ENCODE measurements at places on chromosomes 7 and 10.

DNA sequence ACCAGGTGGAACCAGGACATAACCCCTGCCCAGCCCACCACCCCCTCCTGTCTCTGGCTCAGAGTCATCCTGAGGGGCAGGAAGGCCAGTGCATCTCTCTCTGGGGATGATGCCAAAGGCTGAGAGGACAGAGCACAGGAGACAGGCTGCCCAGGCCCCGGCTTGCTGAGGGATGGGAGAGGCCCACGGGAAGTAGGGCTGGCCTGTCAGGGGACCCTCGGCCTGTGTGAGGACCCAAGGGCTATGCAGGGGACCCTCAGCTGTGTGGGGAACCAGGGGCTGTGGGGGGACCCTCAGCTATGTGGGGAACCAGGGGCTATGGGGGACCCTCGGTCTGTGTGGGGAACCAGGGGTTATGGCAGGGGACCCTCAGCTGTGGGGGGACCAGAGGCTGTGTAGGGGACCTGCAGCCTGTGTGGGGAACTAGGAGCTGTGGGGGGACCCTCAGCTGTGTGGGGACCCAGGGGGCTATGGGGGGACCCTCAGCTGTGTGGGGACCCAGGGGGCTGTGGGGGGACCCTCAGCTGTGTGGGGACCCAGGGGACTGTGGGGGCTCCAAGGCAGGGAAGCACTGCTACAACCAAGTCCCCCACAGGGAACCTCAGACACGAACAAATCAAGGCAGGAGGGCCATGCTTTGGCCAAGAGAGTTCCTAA lies 27.7 kb downstream of the EBF3 start:
- DNase-seq: no peak

- DNase-seq: no peak
These were observed 72.4 kb downstream of the AUTS2 start for GRCh38 chr7:69670701-69671100.

DNA sequence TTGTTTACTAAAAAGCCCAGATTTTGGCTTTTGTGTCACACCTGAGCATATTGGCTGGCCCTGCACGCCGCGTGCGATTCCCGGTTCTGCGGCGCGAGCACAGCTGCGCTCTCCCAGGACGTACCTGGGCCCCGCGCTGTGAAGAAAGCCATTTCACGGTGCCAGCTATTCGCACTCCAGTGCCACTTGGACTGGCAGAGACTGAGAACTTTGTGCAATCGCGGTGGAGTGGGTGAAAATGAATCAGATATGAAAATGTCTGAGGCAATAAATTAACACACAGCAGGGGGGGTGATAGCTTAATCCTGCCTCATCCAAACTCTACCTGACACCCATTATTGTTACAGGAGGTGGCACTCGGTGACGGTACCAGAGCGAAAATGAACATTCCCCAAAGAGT lies 330.1 kb upstream of the MGMT start:
- no peak for DNase-seq

DNA sequence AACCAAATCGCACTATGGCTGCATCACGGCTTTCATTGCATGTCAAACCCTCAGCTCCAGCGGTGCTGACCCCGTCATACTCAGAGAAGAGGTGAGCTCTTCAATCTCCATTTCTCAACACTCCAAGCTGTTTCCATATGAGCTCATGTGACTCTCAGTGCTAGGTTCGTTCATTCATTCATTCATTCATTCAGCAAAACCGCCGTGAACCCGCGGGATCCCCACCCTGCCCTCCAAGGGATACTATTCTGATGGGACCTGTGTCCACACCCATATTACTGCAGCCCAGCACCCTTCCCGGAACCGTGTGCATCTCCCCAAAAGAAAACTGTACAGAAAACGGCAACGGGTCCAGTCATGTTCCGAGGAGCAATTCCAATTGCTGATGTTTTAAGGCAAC lies 184.7 kb downstream of the DIP2C start:
- DNase-seq: no peak

DNA sequence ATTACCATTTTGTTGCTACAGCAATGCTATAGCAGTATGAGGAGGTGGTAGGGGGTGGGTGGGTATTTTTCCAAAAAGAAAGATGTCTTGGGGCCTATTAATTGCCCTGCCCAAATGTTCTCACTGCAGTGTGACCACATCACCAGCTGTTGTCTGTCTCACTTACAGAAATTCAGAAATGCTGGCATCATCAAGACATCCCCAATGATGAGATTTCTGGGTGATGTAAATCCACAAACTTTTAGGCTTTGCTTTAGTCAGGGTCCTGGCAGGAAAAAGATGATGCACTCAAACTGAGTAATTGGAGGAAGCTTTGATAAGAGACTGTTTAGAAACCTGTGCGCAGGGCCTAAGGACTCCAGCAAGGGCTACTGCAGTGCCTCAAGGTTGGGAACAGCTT lies 56.2 kb upstream of the OPN4 start:
- no peak for DNase-seq

DNA sequence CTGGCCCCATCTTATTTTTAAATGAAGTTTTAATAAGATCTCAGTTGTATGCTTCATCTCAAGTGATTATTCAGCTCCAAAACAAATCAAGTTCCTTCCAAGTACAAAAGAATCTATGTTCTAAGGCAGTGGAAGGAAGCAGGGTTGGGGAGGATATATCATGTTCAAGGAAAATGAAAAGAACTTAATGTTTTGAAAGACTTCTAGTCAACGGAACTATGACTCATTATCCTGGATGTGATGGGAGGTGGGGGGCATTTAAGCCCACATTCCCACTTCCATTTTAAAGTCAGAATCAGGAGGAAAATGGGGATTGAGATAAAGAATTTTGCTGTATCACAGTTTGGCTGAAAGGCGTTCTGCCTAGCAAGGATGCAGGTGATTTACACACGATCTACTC lies 59.4 kb downstream of the FANK1 start:
- no peak for DNase-seq

DNA sequence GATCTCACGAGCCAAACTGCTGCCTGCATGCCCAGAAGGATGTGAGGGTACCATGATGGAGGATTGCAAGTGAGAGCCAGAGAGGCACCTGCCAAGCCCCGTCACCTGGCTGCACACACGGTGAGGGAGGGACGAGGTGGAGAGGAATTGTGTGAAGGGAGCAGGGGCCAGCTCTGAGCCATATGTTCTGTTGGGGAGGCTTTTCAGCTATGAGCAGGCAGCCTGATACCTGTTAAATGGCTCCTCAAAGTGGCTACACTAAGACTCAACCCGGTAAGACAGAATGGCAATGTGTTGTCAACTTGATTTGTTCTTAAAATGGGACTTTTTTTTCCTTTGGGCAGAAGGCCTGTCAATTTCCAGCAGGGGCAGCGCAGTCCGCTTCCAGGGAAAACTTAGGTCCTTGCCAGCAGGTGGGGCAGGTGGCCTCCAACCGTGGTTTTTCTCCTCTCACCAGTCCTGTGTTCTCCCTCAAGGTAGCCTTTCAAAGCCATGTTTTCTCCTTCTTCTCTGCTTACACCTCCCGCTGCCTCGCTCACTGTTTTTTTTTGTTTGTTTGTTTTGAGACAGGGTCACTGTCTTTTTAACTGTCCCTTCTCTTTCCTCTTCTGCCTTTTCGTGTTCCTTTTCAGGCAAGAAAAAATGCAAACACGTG lies 57.7 kb upstream of the ZNRF2 start:
- DNase-seq: no peak

DNA sequence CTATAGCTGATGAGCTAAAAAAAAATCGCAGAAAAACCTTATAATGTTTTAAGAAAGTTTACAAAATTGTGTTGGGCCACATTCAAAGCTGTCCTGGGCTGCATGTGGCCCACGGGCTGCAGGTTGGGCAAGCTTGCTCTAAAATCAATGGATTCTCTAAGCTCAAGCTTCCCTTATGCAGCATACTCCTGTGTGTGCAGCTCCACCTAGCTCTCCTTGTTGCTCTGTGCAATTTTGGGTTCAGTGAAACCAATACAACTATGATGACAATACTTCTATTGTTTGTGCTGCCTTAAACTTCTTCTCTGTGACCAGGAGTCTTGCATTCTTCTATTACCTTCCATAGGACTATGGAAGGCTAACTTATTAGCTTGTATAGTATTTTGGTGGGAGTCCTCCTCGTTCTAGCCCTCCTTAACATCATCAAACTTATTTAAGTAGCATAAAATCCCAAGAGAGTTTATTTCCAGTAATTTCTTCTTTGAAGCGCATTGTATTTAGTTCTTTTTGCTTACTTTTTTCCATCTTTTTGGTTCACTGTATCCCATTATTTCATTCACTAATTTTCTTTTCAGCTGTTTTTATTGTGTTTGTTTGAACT lies 170.9 kb upstream of the SMIM30 start:
- no peak for DNase-seq

DNA sequence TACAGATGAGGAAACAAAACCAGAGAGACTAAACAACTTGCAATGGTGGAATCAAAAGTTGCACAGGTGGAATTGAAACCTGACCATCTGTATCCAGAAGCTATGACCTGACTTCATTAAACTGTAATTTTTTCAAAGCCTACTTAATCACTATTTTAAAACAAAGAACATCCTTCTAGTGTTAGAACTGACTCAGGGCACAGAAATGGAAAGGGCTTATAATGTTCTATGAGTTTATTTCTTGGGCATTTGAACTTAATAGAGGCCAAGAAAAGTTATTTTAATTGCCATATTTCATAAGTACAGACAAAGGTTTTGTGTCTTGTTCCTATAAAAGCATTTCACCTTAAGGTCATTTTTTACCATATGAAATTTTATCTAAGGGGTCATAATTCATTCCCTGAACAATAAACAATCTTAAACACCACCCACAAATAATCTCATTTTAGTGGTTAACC lies 8.8 kb downstream of the ITGB1 start:
- no peak for DNase-seq

DNA sequence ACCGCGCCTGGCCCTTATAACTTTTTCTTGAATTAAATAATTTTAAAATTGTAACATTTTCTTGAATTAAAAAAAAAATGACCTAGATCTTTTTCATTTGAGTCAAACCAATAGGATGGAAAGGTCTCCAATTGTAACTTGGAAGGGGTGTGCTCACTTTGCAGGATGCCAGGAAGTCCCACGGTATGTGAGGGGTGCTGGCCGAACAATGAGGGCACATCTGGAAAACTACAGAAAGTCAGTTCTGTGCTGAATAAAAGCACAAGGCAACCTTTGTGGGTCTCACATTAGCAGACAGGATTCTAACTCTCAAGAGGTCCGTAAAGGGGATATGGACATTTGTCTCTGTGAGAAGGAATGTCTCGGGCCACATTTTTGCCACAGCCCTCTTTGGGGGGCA lies 52.8 kb upstream of the PDLIM1 start:
- no peak for DNase-seq

DNA sequence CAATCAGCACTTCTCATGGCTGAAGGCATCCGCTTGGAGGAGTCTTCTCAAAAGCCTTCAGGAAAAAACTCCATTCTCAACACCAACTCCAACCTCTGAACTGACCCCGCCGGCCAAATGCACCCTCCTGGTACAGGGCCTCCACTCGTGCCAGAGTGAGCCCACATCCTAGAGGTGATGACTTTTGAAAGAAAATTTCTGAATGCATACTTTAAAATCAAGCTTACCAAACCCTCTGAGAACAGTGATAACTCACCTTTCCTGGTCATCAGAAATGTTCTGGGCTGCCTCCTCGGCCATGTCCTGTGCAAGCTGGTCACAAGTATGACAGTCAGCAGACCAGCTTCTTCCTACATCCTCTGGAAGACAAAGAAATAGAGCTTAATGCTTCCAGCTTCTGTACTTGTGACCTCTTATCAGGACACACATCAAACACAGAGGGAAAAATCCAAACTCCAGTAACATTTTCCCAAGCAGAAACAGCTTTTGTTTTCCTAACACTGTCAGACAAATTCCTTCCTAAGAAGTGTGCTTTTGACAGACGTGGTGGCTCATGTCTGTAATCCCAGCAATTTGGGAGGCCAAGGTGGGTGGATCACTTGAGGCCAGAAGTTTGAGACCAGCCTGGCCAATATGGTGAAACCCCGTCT lies at the start of gene PKD1L1:
PKD1L1 (minus strand) TSS at position 326 of the 650 bp plus-strand sequence; CDS start at position 300, 26 bp downstream.
- DNase-seq: no peak
